ENCODE measurements at places on chromosomes 2 and 18.

DNA sequence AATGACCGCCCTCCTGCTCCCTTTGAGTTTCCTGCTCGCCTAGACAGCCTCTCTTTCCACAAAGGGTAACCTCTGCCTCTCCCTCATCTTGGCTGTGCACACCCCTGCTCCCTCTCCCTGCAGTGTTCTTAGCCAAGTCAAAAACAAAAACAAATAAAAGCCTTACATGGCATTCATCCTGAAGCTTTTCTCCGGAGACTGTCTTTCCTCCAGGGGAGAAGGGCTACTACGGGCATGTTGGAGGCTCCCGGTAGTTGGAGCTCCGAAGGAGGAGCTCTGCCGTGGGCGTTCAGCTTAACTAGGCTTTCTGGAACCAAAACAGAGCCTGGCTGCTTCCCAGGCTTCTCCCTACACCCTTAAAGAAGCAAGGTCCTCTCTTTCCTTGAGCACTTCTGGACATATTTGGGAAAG lies 104.2 kb downstream of the TPGS2 start:
- no peak for DNase-seq

DNA sequence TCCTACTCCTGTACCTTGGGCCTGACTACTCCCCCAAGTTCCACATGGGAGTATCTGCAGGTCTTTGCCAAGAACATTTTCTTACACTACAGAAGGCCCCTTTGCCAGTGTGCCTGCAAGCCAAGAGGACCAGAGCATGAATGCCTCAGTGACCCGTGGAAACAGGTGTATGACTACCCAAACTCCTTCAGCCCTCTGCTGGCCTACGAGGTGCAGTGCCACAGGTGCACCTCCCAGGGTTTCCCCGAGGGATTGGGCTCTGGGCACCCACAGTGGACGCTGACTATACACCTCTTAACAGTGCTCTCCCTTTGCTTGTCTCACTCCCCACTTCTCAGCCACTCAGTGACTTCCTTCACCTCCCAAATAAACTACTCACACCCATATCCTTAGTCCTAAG lies 91.4 kb downstream of the COL6A3 start:
- DNase-seq, result no peak

DNA sequence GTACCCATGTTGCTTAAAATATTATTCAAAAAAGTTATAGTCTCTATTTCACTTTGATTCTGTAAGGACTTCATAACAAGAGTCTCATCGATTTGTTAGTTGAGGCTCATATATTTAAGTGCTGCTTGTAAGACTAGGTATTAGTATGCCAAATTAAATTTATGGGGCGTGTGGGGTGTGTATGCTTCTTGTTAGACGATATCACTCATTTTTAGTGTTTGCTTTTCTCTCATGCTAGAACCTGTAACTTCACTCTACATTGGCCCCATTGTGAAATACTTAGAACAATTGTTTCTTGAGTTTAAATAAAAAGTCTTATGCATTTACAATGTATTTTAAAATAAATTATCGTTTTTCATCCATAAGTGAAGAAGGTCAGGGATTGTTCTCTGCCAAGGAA lies 63.6 kb downstream of the CTNNA2 start:
- no peak for DNase-seq

- no peak for DNase-seq
Observed at GRCh38 chr2:196162586-196163175, 8.7 kb downstream of the STK17B start.

DNA sequence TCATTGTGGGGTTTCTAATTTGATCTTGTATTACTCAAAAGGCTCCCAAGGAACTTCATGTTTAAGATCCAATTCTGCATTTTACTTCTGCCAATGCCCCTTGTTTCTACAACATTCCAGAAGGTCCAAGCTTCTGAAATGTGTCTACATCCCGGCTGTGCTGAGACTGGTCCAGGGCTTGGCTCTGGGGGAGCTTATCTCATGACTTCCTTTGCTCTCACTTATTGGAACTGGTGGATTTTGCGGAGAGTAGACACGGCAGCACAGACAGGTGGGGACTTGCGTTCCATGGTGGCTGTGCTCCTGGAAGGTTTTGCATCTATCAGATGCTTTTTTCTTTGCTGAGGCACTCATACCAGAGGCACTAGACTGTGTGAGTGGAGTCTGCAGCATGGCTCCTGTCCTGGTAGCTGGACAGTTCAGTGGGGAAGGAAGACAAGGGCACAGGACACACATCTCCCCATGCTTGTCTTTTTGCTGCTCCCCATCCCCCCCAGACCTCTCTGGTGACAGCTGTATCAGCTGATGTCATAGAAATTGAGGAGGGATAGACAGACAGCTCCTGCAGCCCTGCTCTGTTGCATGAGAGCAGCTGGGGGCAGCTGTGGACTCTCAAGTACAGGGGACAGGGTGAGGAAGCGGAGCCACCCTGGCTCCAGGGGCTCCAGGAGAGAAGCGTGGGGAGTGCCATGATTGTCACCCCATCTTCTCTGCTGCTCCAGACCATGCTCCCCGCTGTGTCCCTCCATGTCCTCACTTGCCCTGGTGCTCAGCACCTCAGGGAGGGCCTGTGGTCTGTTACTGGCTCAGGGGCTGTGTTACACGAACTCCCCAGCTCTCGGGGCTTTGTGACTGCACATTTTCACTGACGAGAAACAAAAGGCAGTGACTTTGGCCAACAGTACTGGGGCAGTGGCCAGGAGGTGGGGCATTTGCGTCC lies 46.0 kb downstream of the ACAA2 start:
- no peak for DNase-seq

DNA sequence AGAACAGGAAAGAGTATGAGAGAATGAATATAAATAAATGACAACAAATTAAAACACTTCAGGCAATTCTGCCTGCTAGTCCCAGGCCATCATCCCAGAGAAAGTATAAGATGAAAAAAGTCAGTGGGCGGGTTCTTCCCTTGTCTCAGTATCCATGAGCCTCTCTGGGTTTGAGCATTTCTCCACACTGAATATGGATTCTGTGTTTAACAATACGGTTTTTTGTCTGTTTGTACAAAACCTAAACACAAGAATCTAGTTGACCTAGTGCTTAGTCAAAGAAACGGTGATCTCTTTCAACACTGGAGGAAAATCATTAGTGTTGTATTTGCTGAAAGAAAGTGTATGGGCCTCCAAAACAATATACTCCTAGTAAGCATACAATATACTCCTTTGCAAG lies 10.0 kb downstream of the SUCLG1 start:
- DNase-seq, result no peak

DNA sequence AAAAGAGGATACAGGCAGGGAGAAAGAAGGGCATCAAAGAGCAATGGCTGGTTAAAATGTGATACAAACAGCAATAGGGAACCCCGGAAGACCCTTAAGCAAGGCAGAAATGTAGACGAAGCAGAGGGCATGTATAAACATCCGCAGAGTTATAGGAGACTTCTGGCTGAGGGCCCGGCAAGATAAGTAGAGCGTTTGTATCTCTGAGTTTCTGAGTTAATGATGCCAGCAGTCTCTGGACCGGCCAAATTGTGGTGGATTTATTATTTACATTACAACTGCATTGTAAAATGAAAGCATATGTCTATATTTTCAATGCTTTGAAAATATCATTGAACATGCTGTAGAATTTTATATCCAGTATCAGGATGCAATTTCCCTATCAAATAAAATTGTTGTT lies 148.0 kb upstream of the KCTD1 start:
- no peak for DNase-seq

DNA sequence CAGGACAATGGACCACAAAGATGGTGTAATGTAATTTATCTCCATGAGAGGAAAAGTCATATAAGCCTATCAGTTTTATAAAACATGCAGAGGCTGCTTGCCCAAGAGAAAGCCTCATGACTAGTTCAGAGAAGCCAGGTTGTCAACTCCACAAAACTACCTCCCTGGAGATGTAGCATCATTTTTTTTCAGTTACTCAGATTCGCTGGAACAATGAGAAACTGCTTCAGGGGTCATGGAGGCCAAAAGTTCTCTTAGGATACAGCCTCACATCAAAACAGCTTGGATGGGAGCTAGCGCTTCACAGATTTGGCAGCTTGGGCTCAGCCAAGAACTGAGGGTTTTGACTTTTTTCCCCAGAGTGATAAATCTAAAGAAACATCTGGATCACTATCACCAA lies 263.5 kb downstream of the INSIG2 start:
- DNase-seq, result no peak

- DNase-seq, result no peak
Observed at GRCh38 chr18:50190236-50190635, 4.7 kb downstream of the MYO5B start.

Data from stimulated activated naive CD4-positive, alpha-beta T cell (primary cell).